ENCODE measurements at places on chromosomes 2 and 18.

DNA sequence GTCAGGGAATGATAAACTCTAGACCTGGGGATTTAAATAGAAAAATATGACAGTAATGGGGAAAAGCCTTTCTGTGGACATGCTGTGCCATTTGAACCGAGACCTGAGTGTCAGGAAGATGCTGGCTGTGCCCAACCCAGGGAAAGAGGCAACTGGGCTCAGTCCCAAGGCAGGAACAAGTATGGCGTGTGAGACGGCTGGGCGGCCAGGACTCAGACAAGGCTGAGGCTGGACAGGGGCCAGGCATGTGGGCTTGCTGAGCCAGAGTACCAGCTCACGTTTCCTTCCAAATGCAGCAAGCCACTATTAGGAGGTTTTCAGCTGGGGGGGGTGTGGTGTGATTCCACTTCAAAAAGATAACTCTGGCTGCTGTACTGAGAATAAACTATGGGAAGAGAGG lies 92.4 kb downstream of the INPP5D start:
- peak; percentile 61 for DNase-seq

DNA sequence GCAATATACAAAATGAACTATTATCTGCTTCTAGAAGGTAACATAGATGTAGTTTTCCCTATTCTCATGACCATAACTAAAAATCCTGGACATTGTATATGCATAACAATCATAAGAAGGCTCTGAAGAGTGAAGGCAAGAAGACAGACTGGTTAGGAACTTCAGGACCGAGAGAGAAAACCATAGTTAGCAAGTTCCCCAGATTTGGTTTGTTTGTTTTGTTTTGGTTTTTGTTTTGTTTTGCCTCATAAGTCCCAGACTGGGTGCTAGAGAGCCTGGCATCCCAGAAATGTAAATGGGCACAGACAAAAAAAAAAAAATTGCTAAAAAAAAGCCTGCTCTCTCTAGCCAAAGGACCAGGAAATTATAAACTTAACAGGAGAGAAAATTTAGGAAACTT lies 192.2 kb upstream of the FBXO11 start:
- DNase-seq = no peak

DNA sequence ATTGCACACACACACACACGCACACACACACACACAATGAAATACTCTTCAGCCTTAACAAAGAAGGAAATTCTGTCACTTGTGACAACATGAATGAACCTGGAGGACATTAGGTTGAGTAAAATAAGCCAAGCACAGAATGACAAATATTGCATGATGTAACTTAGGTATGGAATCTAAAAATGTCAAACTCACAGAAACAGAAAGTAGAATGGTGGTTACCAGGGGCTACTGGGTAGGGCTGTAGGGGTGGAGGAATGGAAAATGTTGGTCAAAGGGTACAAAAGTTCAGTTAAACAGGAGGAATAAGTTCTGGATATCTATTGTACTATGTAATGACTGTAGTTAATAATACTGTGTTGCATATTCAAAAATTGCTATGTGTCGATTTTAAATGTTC lies 29.5 kb downstream of the SCN2A start:
- DNase-seq = no peak

- no peak for DNase-seq
Measured at GRCh38 chr2:100640431-100641124, 77.8 kb downstream of the PDCL3 start.

- DNase-seq = no peak
Measured at GRCh38 chr2:31334311-31335026, 80.1 kb downstream of the XDH start.

- no peak for DNase-seq
Measured at GRCh38 chr18:61851940-61852451, 40.8 kb downstream of the RNF152 start.

DNA sequence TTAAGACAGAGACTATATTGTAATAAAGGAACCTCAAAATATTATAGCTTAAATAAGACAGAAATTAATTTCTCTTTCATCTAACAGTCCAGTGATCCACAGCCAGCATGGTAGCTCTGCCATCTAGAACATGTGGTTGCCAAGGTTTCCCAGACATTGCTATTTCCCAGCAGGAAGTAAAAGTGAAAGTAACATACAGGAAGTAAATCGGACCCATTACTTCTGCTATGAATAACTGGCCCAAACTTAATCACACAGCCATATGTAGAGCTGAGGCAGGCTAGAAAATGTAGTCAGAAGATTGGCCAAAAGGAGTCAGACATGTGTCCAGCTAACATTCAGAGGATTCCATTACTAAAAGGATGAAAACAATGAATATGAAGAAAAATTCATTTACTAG lies 71.0 kb downstream of the NOL4 start:
- DNase-seq = no peak

GRCh38 chr2:241052677-241053360 lies 49.3 kb downstream of the MTERF4 start:
- DNase-seq = no peak

DNA sequence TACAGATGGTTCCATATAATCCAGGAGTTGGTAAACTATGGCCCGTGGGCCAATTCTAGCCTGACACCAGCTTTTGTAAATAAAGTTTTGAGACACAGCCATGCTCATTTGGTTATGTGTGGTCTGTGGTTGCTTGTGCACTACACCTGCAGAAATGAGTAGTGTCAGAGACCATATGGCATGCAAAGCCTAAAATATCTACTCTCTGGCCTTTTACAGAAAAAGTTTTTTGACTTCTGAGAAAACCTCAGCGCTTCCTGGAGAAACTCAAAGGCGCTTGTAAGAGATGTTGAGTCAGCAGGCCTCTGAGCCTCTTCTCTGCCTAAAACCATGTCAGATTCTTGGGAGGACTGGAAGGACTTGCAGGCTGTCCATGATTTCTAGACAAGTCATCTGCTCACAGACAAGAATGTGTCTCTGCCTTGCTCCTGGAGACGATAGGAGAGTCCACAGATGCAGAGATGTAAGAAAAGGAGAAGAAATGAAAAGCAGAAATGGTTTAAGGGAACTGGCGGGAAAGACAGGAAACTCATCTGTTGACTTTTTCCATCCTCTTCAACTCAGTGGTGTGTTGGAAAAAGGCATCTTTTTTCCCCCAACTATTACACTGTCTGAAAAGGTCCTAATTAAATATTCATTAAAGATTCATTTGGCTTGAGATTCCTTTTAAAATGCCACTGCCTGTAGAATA lies 5.2 kb downstream of the TTC39C start:
- DNase-seq = no peak

DNA sequence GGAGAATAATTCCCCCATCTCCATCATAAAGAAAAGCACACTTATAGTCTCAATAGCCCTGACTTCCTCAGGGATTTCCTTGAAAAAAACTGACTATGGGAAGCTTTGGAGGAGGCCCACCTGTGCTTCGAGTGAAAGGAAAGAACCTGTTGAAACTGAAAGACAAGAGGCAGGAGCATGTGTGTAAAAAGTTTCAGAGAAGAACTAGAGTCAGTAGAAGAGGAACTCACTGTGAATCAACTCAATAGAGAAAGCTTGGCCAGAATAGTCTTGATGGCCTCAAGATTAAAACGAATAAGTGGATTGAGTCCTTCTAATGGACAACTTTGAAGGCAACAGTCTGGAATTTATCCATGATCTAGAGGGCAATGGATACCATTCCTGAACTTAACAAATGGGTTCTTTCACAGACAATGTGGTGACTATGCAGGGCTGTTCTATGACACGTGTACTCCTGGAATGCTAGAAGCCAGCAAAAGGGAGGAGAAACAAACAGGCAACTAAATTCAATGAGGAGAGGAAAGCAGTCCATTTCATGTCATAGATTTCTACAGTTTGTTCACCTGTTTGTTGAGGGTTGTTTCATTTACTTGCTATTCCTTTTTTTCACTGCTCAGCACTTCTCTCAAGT lies 442.3 kb downstream of the GRB14 start:
- DNase-seq = no peak

DNA sequence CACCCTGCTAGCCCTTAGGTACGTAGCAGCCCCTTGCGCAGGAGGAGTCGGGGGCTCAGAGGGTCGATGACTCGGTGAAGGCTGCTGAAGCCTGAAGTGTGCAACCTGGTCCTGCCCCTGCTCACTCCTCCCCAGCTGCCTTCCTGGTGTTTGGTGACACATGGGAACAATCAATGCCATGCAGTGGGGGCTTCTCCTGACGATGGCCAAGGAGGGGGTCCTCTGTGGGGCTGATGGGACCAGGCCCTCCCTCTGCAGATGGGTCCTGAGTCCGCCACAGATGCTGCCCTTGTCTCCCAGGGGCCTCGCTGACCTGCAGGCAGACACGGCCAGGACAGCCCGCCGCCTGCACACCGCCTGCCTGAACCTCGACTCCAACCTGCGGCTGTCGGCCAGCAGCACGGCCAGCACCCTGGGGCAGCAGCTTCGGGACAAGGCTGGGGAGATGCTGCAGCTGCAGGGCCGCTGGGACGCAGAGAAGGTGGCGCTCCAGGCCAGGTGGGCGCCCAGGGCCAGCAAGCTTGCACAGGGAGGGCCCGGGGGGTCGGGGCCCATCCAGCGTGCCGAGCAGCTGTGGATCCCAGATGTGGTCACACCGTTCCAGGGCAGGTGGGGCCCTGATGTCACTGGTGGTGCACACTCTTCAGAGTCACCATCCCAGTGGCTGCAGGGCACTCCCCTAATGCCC lies 24.6 kb downstream of the CROCC2 start:
- DNase-seq = no peak

DNA sequence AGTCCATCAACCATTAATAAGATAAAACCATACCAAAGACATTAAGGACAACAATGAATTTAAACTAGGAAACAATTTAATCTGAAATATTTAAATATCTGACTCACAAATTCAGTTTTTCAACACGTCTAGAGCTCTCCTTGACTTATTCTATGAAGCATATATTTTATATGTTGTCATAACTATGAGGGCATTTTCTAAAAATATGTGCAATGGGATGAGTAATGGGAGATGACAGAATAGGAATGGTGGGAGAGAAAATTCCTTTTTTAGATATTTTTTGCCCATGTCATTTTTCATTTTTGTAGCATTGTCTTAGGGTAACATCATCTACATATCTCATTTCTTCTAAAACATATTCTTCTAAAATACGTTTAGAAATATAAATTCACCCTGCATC lies 79.2 kb upstream of the CDH2 start:
- no peak for DNase-seq

DNA sequence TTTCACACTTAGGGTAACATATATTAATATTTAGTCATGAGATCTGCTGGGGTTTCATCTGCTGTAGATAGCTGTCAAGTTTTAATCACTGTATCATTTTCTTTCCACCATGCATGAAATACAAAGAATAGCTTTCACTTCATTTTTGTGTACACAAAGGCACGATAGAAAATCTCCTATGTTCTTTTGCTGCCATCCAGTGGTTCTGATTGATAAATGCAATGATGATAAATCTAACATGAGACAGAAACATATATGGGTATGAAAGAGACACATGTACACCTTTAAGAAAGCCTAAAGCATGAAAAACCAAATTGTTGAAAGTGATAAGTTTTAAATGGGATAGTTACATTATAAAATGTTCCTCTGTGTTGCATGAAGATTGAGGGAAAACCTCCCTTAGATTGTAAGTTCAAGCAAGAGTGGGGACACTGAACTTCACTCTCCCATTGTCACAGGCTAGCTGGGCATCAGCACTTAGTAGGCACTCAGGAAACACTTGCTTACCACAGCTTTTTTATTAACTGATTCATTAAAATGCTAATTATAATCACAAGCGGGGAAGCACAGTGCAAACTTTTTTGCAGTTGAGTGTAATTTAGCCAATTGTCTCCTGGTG lies 31.2 kb downstream of the C1D start:
- DNase-seq = peak; percentile 5

- DNase-seq = no peak
Measured at GRCh38 chr18:76983613-76984051, 149.0 kb downstream of the MBP start.

DNA sequence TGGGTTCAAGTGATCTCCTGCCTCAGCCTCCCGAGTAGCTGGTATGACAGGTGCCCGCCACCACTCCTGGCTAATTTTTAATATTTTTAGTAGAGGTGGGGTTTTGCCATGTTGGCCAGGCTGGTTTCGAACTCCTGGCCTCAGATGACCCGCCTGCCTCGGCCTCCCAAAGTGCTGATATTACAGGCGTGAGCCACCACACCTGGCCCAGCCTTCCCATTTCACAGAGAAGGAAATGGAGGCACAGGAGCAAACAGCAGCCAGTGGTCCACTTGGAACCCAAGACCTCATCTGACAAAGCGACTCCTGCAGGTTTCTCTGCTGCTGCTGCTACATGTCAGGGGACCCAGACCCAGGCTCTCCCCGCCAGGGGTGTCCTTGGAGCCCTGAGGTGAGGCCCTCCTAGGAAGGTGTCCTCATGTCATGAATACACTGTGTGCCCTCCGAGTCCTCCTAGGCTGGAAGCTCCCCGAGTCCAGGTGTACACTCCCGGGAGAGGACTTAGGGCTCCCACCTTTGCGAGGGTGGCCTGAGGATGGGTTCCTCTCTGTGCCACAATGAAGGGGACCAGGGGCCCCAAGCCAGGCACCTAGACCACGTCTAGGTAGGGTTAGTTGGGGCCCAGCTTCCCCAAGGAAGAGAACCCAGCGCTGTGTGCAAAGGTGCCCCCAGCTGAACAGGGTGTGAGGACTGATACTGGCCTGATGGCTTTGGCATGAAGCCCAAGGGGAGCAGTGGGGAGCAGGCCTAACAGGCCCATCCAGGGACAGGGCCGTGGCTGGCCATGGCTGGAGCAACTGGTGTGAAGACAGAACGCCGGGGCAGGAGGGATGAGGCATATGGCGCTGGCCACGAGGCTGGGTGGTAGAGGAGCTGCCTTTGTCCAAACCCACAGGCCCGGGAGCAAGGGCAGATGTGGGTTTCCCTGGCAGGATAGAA lies 56.1 kb downstream of the HS6ST1 start:
- DNase-seq = no peak

- DNase-seq = no peak
Measured at GRCh38 chr2:189608170-189608569, 27.6 kb upstream of the SLC40A1 start.

GRCh38 chr2:104749856-104750460 lies 104.0 kb upstream of the POU3F3 start:
- no peak for DNase-seq

- no peak for DNase-seq
Measured at GRCh38 chr2:127829845-127830246, 18.9 kb upstream of the WDR33 start.

GRCh38 chr18:12287684-12288402 lies 20.2 kb upstream of the TUBB6 start:
- DNase-seq = no peak

DNA sequence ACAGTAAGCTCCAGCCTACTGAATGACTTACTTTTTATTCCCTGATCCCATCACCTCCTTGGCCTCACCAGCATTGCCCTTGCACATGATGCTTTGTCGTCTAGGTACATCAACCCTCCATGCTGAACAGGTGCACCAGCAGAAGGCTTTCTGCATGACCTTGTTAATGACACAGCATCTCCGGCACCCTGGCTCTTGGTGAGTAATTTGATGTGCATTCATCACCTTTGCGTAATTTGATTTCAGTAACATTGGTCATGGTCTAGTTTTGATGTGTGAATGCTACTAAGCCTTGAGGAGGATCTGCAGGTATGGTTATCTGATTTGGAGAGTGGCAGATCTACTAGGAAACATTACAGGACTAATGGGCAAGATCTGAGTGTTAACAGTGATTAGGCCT lies 103.6 kb downstream of the STK39 start:
- no peak for DNase-seq

GRCh38 chr2:149365931-149366583 lies 35.7 kb downstream of the LYPD6 start:
- peak; percentile 36 for DNase-seq

GRCh38 chr2:181165199-181165868 lies 184.9 kb downstream of the UBE2E3 start:
- no peak for DNase-seq

- no peak for DNase-seq
Measured at GRCh38 chr2:232874677-232875223, 4.7 kb downstream of the SNORC start.

GRCh38 chr2:177419274-177419673 lies 26.7 kb downstream of the AGPS start:
- no peak for DNase-seq
